ENCODE measurements at places on chromosomes 2 and 18.
A peak's percentile ranks its signal among the peaks of the same experiment; 100 is the strongest.

GRCh38 chr2:204110338-204110741 is 173.8 kb downstream of the ICOS start:
- no peak for DNase-seq

GRCh38 chr18:76982038-76982437 is 150.5 kb downstream of the MBP start:
- DNase-seq: no peak

- DNase-seq: no peak
Observed at GRCh38 chr18:53997064-53997463, 227.4 kb downstream of the MBD2 start.

DNA sequence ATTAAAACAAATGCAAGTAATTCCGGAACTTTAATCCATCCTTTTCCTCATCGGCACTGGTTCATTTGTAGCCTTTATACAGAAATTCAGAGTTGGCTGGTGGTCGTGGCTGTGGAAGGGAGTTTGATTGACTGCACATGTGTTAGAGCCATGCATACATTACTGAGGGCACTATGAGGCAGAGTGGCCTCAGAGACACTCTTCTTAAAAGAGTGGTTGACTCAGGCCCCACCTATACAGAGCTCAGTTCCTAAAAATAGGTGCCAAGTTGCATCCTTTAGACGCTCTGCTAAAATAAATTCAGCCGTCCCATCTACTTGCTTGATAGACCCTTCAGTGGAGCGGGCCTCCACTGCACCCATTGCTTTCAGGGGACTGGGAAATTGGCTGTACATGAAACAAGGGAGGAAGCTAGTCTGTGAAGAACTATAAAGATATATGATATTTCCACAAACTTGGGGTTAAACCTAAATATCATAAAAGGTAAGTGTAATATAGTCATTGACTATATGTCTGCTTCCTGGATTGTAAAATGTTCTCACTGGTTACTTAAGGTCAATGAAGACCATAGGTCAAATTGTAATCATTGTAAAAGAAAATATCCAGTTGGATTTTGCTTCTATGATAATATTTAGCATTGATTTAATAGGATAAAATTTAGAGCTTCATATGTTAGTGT is 298.9 kb downstream of the XIRP2 start:
- no peak for DNase-seq

- no peak for DNase-seq
Observed at GRCh38 chr2:237696461-237696860, 69.1 kb downstream of the LRRFIP1 start.

- DNase-seq: no peak
Observed at GRCh38 chr2:196441527-196441926, 198.0 kb upstream of the CCDC150 start.

- DNase-seq: peak; percentile 28
Observed at GRCh38 chr18:31511098-31511497, 13.1 kb downstream of the DSG2 start.

DNA sequence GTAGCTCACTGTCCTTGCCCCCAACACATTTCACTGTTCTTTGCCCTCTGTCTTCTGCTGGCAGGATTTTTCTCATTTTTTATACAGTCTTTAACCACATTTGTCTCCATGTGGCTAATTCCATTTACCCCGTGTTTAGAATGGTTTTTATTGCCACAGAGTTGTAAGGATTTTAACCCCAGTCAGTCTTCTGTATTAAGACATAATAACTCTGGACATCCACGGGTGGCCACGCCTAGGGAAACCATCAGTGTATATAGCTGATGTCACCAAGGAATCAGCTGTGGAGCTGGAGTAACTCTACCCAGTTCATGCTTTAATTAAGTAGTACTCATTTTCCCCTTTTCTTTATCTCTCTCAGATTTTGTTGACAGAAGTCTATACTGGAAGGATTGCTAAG is 139.8 kb downstream of the MAP4K4 start:
- DNase-seq: no peak

DNA sequence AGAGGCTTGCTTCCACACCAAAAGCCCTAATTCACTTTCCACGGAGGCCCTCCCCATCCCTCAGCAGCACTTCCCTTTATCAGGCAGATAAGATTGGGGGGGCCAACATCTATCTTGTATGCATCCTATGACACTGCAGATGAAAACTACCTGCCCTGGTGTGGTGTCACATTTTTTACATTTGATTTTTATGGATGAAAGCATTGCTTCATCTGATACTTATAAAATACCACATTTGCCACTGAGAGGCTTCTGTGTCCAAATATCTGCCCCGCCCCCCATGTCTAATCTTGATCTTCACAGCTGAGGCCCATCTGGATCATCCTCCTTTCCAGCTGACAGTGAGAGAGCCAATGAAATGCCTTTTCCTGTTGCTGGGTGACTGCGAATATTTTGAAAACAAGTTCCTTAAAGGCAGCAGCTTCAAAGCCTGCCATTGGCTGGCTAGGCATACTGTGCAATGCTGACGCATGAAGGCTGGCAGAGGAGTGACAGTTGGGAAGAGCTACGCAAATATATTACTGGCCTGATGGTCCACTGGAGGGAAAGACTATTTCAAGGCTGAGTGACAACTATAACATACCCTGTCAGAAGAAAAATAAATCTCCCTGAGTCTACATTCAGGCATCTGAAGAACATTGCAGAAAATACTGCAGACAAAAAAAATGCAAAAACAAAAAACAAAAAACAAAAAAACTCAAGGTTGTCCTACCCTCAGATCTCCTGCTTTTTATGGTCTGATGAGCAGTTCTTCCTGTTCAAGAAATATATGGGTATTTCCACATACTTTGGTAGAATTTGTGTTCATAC is 318.7 kb downstream of the PDE11A start:
- DNase-seq: peak; percentile 98

GRCh38 chr2:18795906-18796305 is 206.5 kb upstream of the NT5C1B start:
- no peak for DNase-seq

DNA sequence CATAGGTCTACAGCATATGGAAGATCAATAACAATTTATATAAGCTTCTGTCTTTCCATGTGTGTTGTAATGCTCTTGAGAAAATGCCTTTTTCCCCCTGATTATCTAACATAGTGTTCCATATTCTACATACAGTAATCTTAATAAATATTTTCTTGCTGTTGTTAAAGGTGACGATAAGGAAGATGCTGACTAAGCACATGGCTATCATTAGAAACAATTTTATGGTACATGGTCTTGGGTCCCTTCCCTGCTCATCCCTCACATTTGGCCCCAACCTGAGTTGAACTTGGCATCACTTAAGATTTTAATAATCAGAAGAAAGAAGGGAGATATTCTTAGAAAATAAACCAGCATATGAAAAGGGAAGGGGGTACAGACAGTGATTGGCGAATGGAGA is 382.1 kb upstream of the CDH20 start:
- peak; percentile 13 for DNase-seq

DNA sequence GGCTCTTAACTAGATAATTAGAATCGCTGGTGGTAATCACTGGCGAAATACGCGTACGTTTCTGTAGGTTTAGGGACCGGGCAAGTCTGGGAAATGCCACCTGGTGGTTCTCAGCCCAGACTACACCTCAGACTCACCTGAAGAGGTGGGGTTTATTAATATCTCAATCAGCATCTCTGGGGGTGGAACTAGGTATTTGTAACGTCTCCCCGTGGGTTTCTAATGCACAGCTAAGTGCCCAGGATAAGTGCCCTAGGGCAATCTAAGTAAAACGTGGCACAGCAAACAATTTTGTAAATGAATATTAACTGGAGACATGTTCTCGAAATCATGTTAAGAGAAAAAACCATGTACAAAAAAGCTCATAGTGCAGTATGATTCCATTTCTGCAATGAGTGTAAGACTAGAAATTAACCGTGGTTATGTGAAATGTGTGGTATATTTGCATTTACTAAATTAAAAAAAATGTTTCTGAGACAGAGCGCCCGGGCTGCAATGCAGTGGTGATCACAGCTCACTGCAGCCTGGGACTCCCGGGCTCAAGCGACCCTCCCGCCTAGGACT is 760 bp upstream of the CNOT11 start:
- peak; percentile 71 for DNase-seq

DNA sequence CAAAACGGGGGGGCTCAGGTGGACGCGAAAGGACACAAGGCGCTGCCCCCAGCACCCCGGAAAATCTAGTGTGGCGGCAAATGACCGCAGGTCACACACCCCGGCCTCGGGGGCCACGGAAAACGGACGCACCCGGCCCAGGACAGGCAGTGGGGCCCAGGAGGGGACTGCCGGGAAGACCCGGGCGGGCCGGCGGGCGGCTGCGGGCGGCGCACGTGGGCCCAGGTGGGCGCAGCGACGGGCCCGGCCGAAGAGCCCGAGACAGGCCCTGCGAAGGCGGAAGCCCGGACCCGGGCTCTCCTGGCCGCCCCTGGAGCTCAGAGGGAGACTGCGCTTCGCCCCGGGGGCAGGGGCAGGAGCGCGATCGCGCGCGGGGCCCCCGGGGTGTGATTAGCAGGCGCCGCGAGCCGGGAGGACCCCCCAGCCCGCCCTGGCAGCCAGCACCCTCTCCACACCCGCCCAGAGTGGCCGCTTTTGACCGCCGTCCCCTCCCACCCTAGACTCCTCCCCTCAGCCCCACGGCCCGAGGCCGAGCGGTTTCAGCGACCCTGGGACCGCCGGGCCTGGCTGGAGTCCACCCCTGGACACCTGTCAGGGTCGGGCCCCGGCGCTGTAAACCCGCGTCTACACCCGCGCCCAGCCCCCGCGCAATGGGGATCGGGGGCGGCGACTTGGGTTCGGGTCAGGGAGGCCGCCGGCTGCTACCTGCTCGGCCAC is 773 bp downstream of the MBP start:
- no peak for DNase-seq

DNA sequence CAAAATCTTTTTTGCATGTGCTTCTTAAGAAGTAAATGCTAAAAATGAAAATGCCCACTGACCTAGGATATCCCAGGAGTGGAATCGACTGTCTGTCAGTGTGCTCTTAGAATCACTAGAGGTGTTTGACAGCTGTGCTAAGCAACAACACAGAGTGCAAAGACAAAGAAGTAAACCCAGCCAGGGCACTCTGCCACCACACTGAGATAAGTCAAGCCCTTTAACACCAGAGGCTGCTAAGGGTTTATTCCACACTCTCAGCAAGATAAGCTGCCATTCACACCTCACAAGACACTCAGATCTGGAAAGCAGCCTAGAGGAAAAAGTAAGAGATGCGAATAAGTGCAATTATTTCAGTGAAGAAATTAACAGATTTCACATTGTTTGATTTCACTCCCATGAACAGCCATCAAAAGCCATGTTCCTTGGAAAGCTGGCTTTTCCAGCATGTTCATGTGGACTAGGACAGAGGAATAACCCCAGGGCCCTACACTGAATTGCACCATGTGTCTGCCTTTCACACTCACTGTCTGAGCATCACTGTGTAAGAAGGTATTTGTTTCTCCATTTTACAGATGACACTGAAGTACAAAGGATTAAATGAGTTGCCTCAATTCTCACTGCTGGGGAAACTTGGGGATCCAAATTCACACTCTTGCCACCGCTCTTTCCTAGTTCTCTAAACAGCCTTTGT is 6.0 kb upstream of the BMP10 start:
- DNase-seq: peak; percentile 27

- DNase-seq: no peak
Observed at GRCh38 chr18:7237673-7238272, 6.9 kb downstream of the LRRC30 start.

DNA sequence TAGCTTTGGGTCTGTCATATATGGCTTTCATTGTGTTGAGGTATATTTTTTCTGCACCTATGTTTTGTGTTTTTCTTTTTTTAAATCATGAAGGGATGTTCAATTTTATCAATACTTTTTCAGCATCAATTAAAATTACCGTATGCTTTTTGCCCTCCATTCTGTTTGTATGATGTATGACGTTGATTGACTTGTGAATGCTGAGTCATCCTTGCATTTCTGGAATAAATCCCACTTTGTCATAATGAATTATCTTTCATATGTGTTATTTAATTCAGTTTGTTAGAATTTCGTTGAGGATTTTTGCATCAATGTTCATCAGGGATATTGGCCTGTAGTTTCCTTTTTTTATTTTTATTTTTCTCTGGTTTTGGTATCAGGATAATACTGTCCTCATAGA is 790.9 kb downstream of the TMEM182 start:
- no peak for DNase-seq

- DNase-seq: no peak
Observed at GRCh38 chr2:71671203-71671854, 218.0 kb downstream of the DYSF start.

DNA sequence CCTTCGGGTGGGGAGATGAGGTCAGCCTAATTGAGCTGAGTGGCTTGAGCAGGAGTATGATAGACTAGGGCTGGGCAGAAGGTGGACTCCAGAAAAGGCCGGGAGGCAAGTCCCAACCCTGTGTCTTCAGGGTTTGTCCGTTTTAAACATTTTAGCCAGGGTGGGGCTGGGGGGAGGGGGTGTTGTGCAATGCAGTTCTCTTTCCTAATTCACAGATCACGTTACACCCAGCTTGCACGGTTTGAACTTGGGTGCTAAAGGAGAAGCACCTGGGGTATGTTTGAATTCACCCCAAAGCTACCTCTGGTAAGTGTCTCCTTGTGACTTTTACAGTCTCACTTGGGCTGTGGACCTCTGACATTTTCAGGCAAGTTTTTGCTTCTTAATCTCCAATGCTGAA is 233.3 kb downstream of the AGAP1 start:
- DNase-seq: no peak

- DNase-seq: no peak
Observed at GRCh38 chr2:120239488-120240287, 13.0 kb upstream of the RALB start.

DNA sequence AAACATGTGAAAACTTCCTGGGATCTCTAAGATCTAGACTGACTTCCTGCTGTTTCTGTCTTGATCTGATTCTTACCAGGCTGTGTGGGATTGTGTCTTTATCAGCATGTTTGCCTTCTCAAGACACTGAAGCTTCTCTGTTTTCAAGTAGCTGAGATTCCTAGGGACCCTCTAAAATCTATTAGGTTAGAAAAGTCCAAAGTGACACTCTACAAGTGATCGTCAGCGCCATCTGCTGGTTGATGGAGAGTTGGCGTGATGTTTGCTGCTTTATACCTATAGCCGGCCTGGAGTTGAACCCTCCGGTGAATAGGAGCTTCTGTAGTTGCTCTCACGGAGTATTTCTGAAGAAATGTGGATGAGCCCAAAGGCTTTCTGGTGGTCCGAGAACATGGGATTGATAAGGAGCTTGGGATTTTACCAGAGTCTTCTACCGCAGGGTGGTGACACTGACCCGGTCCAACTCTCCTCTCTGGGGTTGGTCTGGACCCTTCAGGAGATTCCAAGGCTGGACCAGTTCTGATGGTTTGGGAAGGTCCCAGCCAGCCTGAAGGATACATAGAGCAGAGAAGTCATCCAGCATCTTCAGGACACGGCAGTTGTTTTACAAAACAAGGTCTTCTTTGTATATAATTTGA is 96.0 kb upstream of the TTC39C start:
- DNase-seq: peak; percentile 91

GRCh38 chr2:47771211-47771610 is 11.7 kb upstream of the MSH6 start:
- DNase-seq: no peak

GRCh38 chr2:26270373-26270772 is 25.6 kb downstream of the HADHB start:
- no peak for DNase-seq
